ENCODE measurements at places on chromosomes 7 and 10.

DNA sequence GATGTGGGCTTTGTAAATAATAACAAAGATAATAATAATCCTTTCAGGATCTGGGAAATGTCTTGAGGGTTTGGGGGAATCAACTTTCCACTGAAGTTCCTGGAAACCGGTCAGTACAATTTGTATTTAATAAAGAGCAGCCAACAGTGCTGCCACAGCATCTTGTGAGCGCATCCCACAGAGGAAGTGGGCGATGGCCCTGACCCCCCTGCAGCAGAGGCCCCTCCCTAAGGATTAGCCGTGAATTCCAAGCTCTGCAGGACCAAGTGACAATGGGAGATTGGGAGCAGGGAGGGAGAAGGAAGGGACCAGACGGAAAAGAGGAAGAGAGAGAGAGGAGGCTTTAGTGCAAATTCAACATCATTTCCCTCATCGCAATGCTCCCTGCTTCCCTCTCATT, 349.2 kb downstream of the RNLS start:
- no peak for DNase-seq

- DNase-seq: no peak
Measured at GRCh38 chr10:121610798-121611323, 12.6 kb upstream of the FGFR2 start.

- DNase-seq: no peak
Measured at GRCh38 chr10:30792025-30792424, 162.5 kb upstream of the LYZL2 start.

GRCh38 chr7:130913639-130914553, 179.9 kb upstream of the KLF14 start:
- DNase-seq: no peak

DNA sequence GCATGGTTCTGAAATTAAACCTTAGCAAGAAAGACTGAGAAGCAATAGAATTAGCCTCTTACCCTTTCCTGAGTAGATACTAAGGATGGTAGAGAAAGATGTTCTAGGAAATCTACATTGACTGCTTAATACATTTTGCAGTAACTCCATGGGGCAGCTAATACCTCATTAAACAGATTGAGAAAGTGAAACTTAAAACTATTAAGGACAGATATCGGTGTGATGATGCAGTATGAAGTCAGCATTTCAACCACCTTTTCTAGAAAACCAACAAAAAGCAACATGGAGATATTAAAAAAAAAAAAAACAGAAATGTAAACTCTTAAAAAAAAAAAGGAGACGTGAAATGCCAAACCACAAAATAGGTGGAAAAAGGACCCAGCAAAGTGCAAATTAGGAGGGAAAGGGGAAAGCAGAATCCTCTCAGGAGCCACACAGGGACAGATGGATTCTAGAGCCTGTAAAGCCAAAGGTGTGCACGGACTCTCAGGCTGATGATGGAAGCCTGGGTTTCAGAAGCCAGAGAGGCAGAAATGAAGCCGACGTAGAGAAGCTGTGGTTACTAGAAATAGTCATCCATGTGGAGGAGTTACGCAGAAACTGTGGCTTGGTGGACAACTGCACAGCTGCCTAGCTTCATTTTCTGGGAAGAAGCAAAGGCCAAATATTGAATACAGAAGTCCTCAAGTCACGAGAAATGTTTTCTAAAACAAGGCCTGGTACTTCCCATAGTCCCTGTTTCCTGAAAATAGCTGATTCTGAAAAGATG, 38.1 kb upstream of the GPR141 start:
- no peak for DNase-seq

- DNase-seq: peak; percentile 41
Measured at GRCh38 chr10:84537447-84537931, 209.1 kb downstream of the CCSER2 start.

GRCh38 chr7:17103984-17104383, 194.5 kb upstream of the AHR start:
- no peak for DNase-seq

DNA sequence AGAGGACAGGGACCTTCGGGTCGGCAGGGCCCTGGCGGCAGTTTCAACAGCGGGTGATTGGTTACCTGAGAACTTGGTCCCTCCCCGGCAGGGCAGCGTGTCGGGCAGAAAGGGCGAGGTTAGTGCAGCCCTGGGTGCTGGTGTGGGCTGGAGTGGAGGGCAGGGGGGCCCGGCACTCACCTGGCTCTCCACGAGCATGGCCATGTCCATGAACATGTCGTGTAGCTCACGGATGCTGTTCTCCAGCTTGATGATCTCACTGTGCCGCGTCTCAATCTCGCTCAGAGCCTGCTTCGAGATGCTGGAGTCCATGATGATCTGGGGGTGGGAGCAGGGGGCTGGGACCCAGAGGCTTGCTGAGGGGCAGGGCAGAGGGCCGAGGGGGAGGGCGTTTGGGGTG, 16.8 kb downstream of the STX1A start:
- no peak for DNase-seq

GRCh38 chr7:151168003-151168786, 701 bp upstream of the GBX1 start:
- DNase-seq: peak; percentile 85

- no peak for DNase-seq
Measured at GRCh38 chr10:49170632-49171325, 17.4 kb downstream of the TMEM273 start.

DNA sequence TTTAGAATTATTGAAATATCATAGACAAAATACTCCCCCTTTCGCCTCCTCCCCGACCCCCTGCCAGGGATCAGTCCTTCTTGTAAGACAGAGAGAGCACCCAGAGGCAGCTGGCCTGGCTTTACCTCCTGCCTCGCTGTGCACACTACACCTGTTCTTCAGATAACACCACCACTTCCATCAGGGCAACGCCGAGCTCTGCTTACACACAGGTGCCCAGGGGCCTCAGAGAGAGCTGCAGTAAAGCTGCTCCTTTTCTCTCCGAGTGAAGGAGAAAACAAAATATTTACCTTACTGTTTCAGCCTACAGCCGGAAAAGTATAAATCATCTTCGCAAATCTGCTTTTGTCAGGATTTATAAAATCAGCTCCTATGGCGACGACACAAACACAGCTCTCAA, 80.7 kb downstream of the HIPK2 start:
- no peak for DNase-seq

- no peak for DNase-seq
Measured at GRCh38 chr10:36256948-36257356, 614.9 kb upstream of the FZD8 start.

DNA sequence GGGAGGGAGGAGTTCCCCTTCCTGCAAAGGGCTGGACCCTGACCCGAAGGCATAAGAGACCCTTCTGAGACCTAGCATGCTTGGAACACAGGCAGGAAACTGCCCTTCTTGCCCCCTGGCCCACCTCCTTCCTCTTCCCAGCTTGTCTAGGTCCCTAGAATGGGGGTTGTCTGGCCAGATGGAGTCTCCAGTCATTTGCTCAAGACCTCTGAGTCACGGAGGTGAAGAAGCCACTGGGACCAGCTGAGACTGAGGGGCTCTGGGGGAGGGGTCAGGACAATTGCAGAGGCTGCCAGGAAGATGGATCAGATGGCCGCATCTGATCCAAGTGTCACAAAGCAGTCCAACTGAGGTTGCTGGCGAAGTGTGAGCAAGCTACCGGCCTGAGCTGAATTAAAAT, 46.2 kb downstream of the COL13A1 start:
- no peak for DNase-seq

GRCh38 chr10:8054494-8055407, at the start of gene GATA3:
Gene GATA3 (plus strand): TSS chr10:8054688. CDS start chr10:8055656, 968 bp downstream.
- peak; percentile 84 for DNase-seq

GRCh38 chr7:155208681-155209477, 88.8 kb upstream of the INSIG1 start:
- DNase-seq: no peak

GRCh38 chr10:50322077-50322476, 70.8 kb upstream of the ASAH2 start:
- DNase-seq: no peak

GRCh38 chr7:158185653-158186052, 402.0 kb downstream of the PTPRN2 start:
- no peak for DNase-seq

DNA sequence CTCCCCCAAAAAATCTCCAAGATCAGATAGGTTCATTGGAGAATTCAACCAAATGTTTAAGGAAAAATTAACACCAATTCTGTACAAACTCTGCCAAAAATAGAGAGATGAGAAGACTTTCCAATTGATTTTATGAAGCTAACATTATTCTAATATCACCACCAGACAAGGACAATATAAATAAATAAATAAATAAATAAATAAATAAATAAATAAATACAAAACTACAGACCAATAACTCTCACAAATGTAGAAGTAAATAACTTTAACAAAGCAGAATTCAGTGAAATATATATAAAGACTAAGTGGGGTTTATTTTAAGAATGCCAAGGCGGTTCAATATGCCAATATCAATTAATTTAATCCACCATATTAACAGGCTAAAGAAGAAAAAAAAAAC, 425.9 kb upstream of the GHITM start:
- no peak for DNase-seq

DNA sequence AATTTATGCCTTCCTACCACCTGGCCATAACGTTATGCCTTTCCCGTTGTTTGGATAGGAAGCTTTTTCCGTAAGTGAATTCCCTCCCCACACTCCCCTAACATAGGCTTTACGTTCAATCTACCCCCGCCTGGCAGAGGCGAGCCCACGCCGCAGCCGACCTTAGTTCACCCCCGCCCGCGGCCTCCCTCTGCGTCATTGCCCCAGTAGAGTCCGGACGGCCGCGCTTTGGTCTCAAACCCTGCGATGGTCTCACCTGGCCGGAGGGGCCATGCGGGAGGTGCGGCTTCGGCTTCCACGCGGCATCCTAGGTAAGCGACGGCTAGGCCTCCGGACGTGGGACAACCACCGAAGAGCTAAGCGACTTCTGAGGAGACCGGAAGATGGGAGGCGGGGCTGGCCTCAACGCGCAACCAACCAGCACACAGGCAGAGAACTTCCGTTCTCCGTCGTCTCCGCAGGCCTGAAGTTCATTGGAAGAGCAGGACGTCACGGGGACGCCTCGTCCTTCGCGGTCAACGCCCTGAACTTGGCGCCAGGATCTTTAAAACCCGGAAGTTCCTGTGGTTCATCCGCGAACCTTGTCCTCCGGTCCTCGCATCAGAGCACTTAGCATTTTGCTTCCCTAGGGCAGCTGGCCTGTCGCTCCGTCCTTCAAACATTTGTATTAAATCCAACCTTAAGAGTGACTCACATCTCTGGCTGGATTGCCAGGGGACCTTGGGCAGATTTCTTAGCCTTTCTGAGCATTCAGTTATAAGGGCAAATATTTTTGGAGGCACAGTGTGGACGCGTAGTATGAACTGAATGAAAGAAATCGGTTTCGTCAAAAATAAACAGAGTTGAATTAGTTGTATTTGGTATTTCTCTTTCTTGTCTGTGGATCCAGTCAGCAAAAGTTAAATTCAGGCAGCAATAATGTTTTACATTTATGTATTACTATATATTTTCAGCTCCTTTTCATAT, at the start of gene CHCHD2:
CHCHD2 (minus strand) TSS at position 369 of the 966 bp plus-strand sequence; CDS start at position 306, 63 bp downstream.
- DNase-seq: peak; percentile 97

DNA sequence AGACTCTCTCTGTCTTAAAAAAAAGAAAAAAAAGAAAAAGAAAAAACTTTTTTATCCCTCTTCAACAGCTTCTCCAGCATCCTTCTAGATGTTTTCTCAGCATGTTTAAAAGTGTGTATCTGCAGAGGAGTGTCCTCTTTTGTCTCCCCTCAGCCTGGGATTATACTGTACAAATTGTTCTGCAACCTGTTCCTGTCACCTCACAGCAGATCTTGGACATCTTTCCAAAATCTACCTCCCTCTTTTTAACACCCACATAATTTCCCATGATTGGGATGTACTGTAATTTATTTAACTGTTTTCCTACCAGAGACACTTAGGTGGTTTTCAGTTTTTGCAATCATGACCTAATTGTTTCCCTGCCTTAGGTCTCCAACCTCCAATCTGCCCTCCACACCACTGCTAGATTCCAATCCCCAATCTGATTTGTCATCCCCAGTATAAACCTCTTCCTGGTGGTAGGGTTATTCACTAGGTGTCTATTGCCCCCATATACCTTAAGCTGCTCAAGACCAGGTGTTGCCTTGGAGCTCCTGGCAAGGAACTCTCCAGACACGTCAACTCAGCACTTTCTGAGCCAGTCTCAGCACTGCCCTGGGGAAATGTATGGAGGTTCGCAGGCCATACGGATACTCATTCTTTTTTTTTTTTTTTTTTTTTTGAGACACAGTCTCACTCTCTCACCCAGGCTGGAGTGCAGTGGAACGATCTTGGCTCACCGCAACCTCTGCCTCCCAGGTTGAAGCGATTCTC, 17.6 kb upstream of the DDIT4 start:
- DNase-seq: no peak

DNA sequence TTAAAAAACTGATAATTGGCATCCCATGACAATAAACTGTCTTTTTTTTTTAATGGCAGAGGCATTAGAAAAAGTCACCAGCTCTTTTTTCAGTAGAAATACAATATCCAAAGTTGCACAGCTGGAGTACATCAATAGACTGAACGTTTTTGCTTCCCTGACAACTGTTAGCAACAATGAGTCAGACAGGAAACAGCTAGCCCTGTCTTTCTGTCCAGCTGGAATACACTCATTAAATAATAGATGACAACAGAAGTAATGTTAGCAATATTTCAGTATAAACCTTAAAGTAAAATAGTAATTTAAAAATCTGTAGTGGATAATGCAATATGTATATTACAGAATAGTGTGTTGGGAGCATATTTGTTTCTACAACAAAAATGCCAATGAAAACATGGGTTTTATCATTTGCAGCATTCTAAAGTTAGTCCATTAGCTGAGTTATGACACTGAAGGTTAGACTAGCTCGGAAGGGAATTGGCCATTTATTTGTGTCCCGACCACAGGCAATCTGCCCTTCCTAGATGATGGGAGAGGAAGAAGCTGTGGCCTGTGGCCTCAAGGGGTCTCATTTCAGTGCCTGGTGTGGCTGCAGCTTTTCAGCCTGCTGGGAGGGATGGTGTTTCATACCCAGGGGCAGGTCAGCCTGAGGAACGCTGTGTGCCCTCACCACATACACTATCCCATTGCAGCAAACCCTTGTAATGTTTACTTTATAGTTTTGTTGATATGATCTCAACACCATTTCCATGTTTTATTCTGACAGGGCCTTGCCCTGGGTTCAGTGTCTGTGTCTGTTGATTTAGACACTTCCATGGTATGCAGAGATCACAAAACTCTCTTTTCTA, 173.3 kb downstream of the SLC16A9 start:
- no peak for DNase-seq

- DNase-seq: no peak
Measured at GRCh38 chr7:95526128-95526738, 40.5 kb downstream of the ASB4 start.

Measured in HuH-7.5 (cell line).